Central memory CD4-positive, alpha-beta T cell (primary cell): ENCODE measurements at places on chromosomes 1 and 21.

GRCh38 chr1:27372022-27372807 lies 2.4 kb downstream of the FCN3 start:
- DNase-seq = no peak

- DNase-seq = no peak
Measured at GRCh38 chr21:44463724-44464123, 8.4 kb downstream of the LRRC3 start.

- no peak for DNase-seq
Measured at GRCh38 chr1:247542811-247543210, 6.1 kb upstream of the GCSAML start.

GRCh38 chr21:45507523-45507875 lies 34.7 kb downstream of the SLC19A1 start:
- no peak for DNase-seq

DNA sequence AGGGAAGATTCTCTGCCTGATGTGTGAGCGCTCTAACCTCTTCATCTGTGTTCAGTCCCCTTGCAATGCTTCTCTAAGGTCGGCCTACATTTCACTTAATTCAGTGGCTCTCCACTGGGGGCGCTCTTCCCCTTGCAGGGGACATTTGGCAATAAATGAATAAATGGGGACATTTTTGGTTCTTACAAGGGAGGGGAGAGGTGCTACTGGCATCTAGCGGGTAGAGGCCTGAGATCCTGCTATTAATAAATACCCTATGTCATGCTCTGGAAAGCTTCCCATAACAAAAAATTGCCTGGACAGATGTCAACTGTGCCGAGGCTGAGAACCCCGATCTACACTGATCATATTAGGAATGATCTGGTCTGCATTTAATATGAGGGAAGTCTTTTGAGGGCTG lies 25.9 kb upstream of the DNAJC11 start:
- peak; percentile 28 for DNase-seq

GRCh38 chr1:41662765-41663437 lies 178.4 kb upstream of the EDN2 start:
- DNase-seq = no peak

- DNase-seq = no peak
Measured at GRCh38 chr1:26049531-26050247, 3.8 kb upstream of the SLC30A2 start.

DNA sequence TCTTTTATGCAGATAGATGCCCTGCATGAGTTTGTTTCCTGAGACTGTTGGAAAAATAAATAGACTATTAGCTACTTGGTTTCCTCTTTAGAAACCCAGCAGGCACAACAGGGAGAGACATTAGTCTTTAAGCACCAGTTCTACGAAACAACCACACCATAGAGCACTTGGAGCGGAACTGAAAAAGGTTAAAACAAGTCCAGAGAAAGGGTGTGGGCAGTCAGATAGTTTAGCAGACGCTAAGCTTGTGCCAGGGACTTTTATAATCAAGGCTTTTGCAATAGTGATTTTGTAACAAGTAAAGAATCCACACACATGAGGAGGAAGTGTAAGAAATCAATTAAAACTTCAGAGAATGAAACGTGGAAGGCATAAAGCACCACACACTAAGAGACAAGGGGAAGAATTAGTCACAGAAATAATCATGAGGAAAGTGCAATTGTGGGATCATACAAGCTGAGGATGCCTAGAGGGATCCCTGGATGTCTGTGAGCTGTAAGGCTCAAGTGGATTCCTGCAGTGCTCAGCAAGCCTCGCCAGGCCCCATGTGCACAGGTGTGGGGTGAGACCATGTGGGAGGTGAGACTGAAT lies 37.8 kb upstream of the TLR5 start:
- DNase-seq = no peak

DNA sequence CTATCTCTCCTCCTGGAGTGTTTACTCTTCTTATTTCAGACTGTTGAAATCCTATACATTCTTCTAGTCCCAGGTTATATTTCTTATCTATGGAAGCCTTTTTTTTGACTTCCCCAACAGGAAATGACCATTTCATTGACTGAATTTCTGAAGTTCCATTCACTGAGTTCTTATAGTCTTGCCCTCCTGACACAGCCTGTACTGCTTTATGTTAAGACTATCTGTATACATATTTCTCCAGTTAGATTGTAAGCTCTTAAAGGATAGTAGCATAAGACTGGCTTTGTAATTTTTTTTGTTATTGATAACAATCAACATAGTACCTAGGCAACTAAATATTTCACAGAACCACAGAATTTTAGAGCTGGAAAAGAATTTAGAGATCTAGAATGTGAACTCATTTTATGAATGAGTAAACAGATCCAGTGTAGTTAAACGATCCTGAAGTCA lies 14.9 kb upstream of the MACF1 start:
- DNase-seq = no peak

DNA sequence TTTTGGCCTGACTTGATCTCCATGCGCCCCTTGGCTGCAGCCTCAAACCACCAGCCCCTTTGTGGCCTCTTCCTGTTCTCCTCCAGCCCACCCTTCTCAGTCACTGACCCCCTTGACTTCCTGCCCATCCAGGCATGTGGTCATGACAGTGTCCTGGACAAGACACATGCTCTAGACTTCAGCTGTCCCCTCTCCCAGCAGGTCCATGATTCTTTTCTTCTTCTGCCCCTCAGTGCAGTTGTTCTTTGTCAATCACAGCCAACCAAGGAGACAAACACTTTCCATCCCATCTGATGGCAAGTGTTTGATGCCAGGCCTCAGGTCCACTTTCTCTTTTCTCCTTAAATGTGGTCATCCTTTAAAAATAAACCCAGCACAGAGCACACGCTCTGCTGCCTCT lies 49.7 kb downstream of the SYT6 start:
- DNase-seq = no peak

GRCh38 chr1:110505596-110505995 lies 13.4 kb downstream of the KCNA10 start:
- no peak for DNase-seq

GRCh38 chr1:87867626-87868025 lies 538.9 kb downstream of the LMO4 start:
- no peak for DNase-seq

GRCh38 chr1:5985250-5985649 lies 7.0 kb downstream of the NPHP4 start:
- no peak for DNase-seq

GRCh38 chr21:33481314-33481943 lies 1.7 kb upstream of the TMEM50B start:
- DNase-seq = no peak

- DNase-seq = no peak
Measured at GRCh38 chr21:19541602-19542001, 1138.0 kb upstream of the TMPRSS15 start.

GRCh38 chr1:211215577-211215976 lies 43.6 kb upstream of the RCOR3 start:
- no peak for DNase-seq

DNA sequence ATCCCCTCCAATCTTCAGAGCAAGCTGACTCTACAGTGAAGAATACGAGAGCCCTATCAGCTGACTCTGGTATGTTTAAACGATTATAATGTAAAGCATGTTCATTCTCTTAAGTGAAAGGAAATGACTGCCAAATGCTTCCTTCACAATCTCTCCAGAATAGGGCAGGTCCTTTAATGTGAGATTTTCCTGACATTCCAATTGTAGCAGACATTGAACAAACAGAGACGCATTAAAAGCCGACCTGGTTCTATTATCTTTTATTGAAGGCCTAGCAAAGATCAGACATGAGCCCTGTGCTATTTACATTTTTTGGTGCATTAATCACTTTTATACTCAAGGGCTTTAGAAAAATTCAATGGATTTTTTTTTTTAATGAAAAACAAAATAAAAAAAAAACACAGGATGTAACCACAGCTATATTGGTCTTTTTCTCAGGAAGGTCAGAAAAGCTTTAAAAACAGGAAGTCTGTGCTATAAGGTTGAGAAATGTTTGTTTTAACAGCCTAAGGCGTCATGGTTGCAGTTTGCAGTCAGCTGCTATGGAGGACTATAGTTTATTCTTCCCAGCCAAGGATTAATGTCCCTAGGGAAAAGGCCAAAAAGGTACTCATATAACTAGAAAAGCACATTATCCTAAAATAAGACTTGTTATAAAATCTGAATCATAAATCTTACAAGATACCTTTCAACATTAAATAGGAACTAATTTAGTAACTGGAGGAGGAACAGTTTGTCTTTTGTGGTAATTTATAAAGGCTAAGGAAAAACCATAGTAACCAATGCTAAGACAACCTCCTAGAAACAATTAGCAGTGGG lies 104.8 kb downstream of the RERE start:
- no peak for DNase-seq

DNA sequence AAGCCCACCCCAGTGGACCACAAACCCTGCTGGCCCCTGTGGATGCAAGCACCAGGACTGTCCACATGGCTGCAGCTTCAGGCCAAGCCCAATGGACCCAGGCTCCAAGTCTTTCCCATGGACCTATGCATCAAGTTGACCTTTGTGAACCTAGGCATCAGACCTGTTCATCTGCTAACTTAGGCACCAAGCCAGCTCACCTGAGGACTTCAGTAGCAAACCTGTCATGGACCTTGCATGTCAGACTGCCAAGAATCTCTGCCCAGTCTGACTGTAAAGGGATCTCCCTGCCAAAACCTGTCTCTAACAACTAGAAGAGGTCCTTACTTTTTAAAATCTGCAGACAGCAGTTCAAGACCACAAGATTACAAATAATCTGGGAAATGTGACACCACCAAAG lies 37.8 kb downstream of the FMO3 start:
- DNase-seq = no peak

DNA sequence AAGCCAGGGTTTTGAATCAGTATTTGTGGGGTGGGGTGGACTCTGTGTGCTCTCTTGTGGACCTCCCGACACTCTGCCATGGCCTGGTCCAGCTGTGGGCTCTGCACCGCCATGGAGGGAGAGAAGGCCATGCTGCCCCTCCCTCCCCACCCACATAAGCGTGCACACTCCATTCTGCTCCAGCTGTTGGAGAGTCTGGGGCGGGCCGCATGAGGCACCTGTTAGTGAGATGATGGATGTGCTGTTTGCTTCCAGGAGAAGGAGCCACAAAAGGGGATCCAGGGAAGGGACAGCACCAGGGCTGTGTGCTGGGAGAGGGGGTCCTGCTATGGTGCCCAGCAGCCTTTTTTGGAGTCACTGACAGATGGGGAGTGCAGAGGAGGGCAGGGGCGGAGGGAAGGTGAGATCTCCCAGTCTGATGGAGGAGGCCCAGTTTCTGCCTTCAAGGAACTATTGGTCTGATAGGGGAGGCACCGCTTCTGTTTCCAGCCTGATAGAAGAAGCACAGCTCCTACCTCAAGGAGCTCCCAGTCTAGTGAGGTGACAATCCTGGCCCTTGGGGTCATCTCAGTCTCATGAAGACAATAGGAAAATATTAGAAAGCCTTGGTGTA lies 101.5 kb downstream of the ACTL8 start:
- DNase-seq = no peak

GRCh38 chr1:1307261-1307922 lies 338 bp downstream of the ACAP3 start:
- DNase-seq = no peak

DNA sequence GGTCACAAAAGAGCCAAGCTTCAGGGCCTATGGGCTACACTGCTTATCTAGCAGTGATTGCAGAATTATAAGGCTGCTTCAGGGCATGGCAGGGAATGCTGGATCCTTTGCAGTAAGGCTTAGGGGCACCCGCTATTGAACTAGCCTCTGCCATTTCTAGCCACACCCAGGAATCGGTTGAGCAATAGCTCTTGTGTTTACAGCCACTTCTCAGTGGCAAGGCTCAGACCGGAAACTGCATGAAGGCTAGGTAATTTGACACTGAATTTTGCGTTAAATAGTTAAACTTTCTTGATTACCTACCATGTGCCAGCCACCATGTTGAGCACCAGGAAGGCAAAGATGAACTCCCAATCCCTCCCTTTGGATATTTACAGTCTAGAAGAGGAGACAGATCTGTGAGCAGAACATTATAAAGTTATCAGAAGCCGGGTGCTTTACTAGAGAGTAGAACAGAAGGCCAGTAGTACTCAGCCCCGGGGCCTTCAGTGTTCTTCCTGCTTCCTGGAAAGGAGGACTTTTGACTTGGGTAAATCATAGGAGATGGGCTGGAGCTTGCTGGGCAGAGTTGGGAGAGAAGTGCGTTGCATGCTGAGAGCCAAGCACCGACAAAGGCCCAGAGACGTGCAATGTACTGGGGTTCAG lies 98.6 kb upstream of the LPGAT1 start:
- no peak for DNase-seq

- DNase-seq = no peak
Measured at GRCh38 chr1:197663162-197663953, 111.9 kb downstream of the DENND1B start.

DNA sequence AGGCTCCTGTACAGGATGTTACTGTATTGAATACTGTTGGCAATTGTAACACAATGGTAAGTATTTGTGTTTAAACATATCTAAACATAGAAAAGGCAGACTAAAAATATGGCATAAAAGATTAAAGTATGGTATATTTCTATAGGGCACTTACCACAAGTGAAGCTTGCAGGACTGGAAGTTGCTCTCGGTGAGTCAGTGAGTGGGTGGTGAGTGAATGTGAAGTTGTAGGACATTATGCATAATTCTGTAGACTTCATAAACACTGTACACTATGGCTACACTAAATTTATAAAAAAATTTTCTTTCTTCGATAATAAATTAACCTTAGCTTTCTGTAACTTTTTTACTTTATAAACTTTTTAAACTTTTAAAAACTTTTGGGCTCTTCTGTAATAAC lies 13.7 kb upstream of the TRIM62 start:
- DNase-seq = no peak

DNA sequence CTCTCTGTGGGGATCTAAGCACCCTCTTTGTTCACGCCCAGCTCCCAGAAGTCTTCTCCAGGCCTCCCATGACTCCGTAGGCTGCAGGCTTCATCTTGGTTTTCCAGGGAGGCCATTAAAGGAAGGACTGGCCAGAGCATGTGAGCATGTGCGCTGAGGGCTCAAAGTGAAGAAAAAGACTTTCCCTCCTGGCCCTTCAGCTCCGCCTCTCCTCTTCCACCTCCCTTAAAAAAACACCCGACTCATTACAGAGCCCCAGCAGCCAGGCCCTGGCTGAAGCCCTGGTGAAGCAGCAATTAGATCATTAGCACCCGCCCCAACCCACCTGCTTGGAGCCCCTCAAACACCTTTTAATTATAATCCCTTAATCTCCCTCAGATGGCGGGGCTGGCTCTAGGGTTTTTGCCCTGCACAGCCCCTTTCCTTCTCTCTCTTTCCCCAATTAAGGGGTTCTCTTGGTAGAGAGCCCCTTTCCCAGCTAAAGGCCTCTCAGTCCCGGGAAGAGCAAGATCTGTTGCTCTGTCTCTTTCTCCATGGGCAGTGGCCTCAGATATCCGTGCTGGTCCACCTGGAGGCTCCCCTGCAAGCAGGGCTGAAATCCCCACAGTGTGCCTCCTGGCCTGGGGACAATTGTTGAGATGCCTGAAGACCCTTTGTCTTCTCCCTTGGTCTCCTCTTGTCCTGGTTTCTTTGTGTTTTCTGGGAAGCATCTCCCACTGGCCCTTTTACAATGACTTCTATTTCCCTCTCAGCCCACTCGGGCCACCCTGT lies 30.5 kb downstream of the RHBG start:
- DNase-seq = no peak
